RKO (cell line): ENCODE measurements at places on chromosomes 7 and 10.

- DNase-seq: peak; percentile 94
These were observed 71.9 kb upstream of the DUSP5 start for GRCh38 chr10:110425684-110426293.

- DNase-seq: no peak
These were observed 20.5 kb upstream of the COL1A2 start for GRCh38 chr7:94374231-94374630.

DNA sequence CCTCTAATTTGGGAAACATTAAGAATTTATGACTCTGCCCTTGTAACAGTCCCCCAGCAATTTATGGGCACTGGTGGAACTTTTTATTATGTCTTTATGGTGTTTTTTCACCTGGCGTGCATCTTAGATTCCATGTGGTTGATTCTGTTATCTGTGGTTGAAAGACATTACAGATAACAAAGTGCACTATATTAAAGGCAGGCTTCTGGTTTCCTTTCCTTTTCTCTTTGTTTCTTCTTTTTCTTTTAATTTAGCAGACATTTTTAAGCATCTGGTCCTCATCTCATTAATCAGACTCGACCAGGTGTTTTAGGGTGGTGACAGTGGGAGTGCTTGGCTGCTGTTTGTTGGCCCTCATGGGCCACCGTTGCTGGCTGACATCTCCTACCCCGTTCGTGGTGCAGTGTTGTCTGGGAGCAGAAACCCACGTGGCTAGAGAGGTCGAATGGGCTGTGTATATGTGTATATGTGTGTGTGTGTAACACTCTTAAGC is 77.4 kb downstream of the LRMDA start:
- no peak for DNase-seq

DNA sequence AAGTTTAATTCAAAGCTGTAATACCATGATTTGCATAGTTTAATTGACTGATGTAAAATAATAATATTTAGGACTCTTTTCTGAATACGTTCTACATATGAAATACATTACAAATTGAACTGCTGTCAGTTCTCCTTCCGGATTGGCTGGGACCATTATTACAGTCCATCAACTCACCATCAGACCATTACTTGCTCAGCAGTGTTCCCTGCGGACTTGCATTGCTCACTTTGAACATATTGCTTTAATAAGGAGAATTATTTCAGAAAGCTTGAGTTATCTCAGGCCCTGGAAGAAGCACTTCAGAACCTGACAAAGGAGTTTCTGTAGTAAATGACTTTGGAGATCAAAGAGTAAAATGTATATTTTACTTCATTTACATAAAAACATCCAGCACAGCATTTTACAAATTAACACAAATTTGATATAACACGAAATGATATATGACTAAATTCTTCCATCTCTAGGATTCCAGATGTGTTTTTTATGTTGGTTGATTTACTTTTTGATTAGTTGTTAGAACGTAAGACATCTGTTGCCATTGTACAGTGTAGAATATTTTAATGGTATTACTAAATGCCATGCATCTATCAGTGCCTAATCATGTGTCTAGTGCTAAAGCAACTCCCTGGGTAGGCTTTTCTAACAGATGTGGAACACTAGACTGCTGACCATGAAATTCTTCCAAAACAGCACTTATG is 418.5 kb upstream of the SEMA3A start:
- no peak for DNase-seq

- DNase-seq: no peak
These were observed 45.1 kb downstream of the AMZ1 start for GRCh38 chr7:2732959-2733584.

GRCh38 chr10:125982260-125982948 is 86.0 kb downstream of the FANK1 start:
- DNase-seq: peak; percentile 59

GRCh38 chr10:24744946-24745345 is 21.3 kb upstream of the ARHGAP21 start:
- DNase-seq: no peak

DNA sequence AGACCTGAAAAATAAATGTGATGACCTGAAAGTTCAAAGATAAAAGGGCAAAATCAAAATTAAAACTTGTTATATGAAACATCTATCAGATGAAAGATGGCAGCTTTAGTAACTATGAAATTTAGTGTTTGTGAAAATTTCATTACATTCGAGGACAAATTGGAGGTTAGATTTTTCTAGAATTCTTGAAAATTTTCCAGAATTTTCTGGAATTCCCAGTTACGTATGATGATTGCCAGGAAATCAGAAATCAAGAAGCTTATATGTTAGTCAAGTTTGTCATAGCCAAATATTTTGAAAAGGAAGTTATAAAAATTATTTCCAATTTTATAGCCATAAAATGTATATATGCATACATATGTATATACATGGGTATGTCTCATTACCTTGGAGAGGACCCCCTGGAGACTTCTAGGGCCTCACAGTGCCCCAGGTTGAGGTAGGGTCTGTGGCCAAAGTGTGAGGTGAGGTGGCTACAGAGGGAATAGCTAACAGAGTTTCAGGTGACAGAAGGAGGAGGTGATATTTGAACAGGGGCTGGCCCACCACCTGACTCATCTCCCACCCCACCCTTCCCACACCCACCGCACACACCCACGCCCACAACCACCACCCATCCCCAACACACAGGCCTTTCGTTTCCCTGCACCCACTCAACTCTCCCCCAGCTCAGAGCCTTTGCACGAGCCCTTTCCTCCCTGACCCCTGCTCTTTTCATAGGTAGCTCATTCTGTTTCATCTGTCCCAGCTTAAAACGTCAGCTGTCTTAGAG is 21.5 kb downstream of the C10orf105 start:
- DNase-seq: no peak

DNA sequence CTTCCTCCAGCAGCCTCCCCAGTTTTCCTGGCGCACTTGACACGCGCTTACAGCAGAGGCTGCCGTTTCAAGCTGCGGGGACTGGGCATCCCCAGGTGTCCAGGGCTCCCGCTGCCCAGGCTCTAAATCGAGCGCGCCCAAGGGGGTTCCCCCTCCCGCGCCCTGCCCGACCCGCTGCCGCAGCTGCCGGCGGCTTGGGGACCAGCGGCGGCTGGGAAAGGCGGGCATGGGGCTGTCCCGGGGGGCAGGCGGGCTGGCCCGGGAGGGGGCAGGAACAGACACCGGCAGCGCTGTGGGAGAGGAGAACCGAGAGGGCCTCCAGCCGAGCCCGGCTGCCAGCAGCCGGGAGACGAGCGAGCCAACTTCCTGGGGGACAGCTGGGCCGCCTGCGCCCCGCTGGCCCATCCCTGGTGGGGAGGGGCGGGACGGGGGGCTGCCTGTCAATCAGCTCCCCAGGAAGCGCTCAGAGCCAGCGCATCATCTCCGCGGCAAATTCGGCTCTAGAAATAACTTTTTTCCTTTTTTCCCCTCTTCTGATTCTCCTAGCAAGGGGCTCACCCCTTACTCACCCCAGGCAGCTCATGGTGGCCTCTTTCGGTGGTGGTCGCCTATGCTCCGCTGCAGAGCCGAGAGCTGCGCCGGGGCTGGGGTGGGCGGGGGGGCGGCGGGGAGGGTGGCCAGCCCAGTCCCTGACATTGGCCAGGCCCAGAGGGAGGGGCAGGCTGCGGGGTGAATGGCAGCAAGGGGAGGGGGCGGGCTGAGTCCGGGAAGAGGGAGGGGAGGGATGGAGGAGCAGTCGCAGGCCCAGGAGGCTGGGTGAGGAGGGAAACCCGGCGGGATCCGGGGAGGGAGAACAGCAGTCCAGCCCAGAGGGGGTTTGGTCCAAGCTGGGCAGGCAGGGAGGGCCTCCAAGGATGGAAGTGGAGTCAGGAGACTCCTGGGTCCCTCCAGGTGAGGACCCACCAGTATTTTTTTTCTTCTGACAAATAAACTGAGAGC is 14.7 kb downstream of the GRID2IP start:
- no peak for DNase-seq

GRCh38 chr7:43698460-43699255 is 30.7 kb downstream of the COA1 start:
- DNase-seq: no peak

- no peak for DNase-seq
These were observed 20.0 kb downstream of the HYAL4 start for GRCh38 chr7:123864966-123865365.

DNA sequence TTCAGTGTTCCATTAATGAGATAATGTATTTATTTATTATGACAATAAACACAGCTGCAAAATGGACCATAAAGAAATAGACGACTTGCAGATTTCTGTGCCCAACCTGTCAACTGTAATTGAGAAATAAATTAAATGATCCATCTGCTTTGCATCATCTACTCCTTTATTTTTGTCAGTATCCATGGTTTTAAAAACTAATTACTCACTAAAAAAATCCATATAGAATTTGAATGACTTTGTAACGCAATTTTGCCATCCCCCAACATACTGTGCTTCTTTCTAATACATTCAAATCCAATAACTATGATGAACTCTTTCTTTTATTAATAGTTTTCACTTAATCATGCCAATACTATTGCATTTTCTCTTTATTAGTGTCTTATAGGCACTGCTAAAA is 388.5 kb upstream of the SORCS1 start:
- no peak for DNase-seq

- no peak for DNase-seq
These were observed 100.8 kb downstream of the ARHGAP21 start for GRCh38 chr10:24622781-24623301.

GRCh38 chr7:127226685-127227374 is 25.9 kb downstream of the GRM8 start:
- DNase-seq: no peak
